Activated CD4-positive, alpha-beta T cell treated with anti-CD3 and anti-CD28 coated beads for 1 hour (primary cell): ENCODE measurements at places on chromosomes 13 and 19.

- no peak for DNase-seq
Observed at GRCh38 chr19:52297601-52298364, 814 bp downstream of the ZNF480 start.

DNA sequence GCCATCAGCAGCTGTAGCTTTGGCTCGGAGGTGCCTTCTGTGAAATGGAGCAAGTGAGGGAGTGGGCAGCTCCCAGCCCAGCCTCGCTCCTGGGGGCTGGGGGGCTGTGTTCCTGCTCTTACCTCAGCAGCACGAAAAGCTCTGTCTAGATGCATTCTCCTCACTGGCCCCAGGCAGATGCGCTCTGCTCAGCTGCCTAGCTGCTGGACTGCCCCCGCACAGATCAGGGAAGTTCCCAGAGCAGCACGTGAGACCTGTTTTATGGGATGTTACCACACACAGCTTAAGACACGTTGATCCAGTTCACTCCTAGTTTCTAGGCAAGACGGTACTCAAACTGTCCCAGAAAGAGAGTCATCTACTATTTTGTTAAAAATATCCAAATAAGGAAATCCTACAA lies 13.6 kb downstream of the LCP1 start:
- DNase-seq = peak; percentile 34

- DNase-seq = no peak
Observed at GRCh38 chr19:35963514-35963913, 27.3 kb downstream of the LRFN3 start.

DNA sequence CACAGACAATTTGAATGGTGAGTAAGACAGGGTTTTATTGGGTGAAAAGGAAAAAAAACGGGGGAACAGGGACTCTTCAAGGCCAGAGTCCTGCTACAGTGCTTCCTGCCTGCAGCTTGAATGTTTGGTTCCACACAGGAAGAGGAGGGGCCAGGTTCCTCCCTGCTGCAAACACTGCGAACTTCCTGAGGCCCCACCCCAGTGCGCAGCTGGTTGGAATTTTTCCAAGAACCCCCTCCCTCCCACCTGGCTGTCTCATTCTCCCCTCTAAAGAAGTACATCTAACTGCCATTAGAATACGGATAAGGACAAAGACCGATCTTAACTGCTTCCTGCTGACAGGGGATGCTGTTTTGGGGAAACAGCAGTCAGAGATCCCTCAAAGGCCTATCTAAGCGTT lies 184.9 kb downstream of the GGACT start:
- no peak for DNase-seq

DNA sequence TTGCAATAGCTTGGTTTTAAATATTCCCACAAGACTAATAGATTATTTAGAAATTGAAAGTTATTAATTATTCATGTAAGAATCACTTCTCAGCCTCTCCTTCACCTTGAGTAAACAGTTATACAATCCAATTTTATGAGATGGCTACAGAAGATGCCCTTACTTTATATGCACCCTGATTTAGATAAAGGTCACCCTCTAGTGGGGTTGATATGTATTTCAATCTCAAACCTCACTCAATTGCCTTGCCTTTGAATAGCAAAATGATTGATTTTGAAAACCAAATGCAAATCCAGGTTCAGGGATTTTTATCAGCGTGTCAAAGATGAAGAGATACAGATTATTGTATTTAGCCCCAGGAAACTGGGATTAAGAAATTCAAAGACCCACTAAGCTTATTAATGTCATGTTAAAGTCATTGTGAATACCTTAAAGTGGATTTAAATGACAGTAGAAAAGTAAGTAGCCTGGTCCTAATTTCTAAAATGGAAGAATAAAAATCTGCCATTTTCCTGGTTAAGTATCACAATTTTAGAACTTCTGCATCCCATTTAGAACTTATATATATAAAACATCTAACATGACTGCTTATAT lies 305.1 kb downstream of the ITGBL1 start:
- DNase-seq = no peak

DNA sequence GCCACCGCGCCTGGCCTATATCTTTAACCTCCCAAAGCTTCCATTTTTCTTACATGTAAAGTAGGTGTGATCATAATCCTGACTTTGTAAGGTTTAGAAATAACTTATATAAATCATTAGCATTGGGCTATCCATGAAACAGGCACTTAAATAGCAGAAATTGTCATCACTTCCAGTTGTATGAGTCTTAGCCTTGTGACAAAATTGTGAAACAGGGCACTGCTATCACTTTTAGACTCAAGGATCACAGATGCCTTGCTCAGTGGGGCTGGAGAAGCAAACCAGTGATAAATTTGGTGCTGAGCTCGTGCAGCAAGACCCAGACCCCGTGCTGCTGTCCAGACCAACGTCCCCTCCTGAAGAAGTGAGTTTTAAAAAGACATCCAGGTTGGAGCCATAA lies 209.7 kb downstream of the KATNAL1 start:
- DNase-seq = no peak

- no peak for DNase-seq
Observed at GRCh38 chr19:46471116-46471733, at the start of gene PNMA8A. Gene PNMA8A, minus strand, starts transcription at chr19:46471563. Its CDS starts 528 bp downstream, at chr19:46471035.

GRCh38 chr13:77339408-77339807 lies 12.5 kb upstream of the MYCBP2 start:
- DNase-seq = no peak

- DNase-seq = no peak
Observed at GRCh38 chr13:92954746-92955145, 271.9 kb upstream of the GPC6 start.
